Kidney capillary endothelial cell (primary cell): ENCODE measurements at places on chromosomes 12 and 14.

- DNase-seq = no peak
Observed at GRCh38 chr12:92543840-92544239, 158.9 kb upstream of the PLEKHG7 start.

DNA sequence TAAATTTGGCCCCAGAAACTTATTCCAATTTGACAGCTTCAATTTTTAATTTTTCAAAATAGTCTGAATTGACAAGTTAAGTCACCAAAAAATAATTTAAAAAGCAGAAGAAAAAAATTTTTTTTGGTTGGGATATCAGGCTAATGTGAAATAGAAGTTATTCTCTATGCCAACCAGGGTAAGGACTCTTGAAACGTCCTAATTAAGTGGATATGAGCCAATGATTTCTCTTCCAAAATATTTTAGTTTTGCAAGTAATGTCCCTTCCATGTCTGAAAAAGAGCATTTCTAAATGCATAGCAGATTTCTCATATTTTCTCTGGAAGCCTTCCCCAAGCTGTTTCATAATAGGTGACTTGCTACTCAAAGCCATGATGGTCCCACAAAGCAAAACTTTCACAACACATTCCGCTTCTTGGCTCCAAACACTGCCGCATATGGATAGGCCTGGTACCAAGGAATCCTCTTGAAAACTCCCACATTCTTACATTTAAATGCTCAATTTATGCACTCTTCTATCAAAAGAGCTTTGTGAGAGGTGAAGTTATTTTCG, 65.1 kb downstream of the SIX6 start:
- DNase-seq = no peak

DNA sequence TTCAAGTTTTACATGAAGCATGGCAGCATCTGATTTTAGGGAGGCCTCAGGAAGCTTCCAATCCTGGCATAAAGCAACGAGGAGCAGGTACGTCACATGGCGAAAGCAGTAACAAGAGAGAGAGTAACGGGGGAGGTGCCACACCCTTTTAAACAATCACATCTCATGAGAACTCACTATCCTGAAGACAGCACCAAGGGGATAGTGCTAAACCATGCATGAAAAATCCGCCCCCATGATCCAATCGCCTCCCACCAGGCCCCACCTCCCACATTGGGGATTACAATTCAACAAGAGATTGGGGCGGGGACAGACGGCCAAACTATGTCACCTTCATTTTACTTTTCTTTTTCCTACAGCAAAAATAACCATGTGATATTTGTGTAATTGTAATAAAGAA, 7.2 kb upstream of the MAP3K9 start:
- no peak for DNase-seq

DNA sequence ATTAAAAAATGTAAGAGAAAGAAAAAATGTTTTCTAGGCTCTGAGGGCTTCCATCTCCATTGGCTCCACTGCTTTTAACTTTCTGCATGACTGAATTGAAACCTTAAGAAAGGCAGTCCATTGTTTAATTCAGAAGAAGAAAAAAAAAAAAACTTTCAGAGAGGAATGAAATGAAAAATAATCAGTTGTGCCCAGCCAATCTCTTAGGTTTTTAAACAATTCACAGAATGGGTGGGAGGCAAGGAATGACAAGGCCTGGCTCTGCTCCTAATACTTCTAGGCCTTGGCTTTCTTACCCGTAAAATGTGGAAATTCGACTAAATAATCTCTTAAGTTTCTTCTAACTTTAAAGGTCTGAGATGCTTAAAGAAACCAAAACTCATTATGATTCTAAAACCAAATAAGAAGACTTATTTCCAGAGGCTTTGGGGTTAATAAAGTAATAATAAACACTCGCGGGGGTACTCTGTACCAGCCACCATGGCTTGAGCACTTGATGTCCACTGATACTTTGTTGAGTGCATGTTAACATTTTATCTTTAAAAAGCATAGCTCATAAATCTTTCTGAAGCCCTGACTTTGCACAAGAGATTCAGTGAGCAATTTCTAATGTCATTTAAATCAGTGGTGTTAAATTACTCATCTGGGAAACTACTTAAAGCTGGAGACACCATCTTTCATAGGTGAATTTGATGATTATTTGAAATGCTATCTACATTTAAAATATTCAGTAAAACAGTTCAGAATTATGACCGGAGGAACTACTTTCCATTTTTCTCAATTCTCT, 49.6 kb downstream of the STON2 start:
- no peak for DNase-seq

- DNase-seq = no peak
Observed at GRCh38 chr14:92702441-92702918, 45.9 kb downstream of the LGMN start.

GRCh38 chr12:2578772-2579171, 216.0 kb upstream of the FKBP4 start:
- no peak for DNase-seq

- DNase-seq = no peak
Observed at GRCh38 chr12:26112703-26113147, 12.1 kb downstream of the BHLHE41 start.

- no peak for DNase-seq
Observed at GRCh38 chr14:92665661-92666110, 82.7 kb downstream of the LGMN start.

GRCh38 chr14:94427016-94427613, 25.5 kb downstream of the SERPINA11 start:
- no peak for DNase-seq

- no peak for DNase-seq
Observed at GRCh38 chr12:6730169-6730568, 6.3 kb downstream of the COPS7A start.

- no peak for DNase-seq
Observed at GRCh38 chr14:50023671-50024490, 92.5 kb downstream of the VCPKMT start.

DNA sequence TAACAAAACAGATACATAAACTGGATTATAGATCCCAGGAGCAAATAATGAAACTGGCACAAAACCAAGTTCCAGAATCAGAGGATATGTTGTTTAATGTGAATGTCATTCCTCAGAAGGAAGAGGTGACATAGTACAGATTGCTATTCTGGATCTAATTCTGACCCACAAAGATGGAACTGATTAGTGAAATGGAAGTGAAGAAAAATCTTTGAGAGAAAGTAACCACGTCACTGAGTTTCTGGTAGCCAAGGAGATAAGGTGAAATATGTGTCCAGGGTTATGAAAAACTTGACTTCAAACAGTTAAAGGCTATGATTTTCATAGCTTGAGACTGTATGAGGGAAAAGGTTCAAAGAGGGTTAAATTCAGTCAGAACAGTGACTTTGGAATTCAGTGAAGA, 8.3 kb downstream of the OR10AD1 start:
- no peak for DNase-seq

GRCh38 chr14:20757965-20758364, 10.2 kb upstream of the EDDM3B start:
- no peak for DNase-seq

DNA sequence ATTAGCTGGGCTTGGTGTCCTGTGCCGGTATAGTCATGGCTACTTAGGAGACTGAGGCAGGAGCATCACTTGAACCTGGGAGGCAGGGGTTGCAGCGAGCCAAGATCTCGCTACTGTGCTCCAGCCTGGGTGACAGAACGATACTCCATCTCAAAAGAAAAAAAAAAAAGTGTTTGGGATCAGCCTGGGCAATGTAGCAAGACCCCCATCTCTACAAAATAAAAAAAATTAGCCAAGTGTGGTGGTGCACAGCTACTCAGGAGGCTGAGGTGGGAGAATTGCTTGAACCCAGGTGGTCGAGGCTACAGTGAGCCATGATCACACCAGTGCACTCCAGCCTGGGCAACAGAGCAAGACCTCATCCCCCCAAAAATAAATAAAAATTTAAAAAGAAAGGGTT, 47.6 kb downstream of the PHETA1 start:
- no peak for DNase-seq

GRCh38 chr12:52238207-52238840, 5.3 kb downstream of the KRT7 start:
- no peak for DNase-seq

- no peak for DNase-seq
Observed at GRCh38 chr14:93103392-93104080, 12.2 kb downstream of the ITPK1 start.

- DNase-seq = no peak
Observed at GRCh38 chr12:48985901-48986300, 7.8 kb downstream of the WNT1 start.
